ENCODE measurements at places on chromosomes 3 and 15.

DNA sequence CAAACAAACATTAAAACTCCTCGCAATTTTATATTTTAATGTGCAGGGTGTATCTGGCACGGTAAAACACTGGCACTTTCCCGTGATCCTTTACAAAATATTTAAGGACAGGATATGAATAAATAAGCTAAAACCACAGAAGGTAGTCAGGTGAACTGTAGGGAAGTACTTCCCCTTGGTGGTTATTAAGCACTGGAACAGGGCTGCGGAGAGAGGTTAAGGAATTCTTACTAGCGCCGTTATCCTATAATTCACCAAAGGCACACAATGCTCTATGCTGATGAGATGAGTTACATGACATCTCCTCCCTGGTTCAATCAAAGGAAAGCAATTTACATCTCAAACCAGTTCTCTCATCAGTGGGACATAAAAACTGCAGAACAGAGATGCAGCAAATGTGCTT is 289.8 kb downstream of the ZBTB20 start:
- DNase-seq = no peak

DNA sequence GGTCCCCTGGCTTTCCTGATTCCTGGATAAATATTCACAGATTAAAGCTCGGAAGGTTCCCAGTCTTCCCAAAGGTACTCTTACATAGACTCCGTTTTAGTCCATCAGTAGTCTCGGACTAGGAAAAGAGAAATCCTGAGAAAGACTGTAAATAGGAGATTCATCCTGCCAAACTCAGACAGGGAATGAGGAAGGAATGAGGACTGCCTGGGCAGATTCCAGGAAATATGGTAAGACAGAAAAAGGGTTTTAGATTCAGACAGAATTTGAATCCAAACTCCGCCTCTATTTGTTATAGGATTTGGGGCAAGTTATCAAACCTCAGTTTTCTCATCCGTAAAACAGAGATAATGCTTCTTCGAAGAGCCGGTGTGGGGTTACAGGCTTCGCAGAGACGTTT is 77.8 kb upstream of the VGLL4 start:
- DNase-seq = no peak

- DNase-seq = no peak
These were observed 33.0 kb downstream of the CCDC39 start for GRCh38 chr3:180646187-180646790.

- DNase-seq = no peak
These were observed 1082.2 kb downstream of the NAALADL2 start for GRCh38 chr3:175941352-175941751.

- no peak for DNase-seq
These were observed 49.2 kb downstream of the CYFIP1 start for GRCh38 chr15:22930782-22931484.

DNA sequence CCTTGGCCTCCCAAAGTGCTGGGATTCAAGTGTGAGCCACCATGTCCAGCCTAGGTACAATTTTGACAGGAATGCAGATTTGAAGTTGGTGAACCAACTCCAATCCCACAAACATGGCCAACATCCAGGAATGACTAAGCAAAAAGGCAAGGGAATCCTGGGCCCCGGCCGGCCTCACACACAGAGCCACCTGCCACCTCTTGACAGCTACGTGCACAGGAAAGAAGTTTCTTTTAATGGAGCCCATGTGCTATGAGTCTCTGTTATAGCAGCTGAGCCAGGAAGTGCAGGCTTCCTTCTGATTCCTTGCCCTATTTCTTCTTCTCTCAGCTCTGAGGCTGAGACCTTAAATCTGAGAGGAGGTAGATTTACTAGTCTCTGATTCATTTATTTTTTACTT is 8.8 kb downstream of the TMEM40 start:
- DNase-seq = peak; percentile 38

DNA sequence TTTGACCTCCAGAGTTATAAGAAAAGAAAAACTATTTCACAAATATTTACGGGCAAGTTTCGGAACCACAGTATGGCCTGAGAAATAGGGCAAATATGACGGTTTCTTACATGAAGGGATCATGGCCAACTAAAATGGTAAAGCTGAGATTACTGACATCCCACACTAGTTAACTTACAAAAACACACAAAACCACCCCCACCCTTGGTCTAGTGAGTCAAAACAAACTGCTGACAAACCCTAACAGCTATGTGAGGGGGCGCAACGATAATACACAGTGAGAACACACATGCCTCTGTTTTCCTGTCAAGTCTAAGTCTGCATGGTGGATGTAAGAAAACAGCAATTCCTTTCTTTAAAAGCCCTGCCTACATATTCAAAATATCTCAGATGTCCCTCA is 32.3 kb downstream of the CBLB start:
- DNase-seq = no peak

DNA sequence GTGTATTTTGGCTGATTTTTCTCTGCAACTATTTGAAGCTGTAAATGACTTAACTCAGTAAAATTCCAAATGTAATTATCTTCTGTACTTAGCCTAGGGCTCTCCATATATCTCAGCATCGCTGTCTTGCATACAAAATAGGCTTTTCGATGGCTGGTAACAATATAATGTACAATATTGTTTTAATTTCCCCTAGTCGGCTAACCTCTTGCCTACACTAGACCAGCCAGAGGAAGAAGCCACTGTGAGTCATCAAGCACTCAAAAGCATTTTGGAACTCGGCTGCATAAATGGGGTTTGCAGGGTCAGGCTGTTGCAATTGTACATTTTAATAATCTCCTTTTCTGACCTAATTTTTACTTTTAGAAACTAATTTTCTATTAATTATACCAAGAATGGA is 583.8 kb downstream of the FOXP1 start:
- no peak for DNase-seq

GRCh38 chr3:177776661-177777101 is 579.4 kb upstream of the TBL1XR1 start:
- DNase-seq = no peak

DNA sequence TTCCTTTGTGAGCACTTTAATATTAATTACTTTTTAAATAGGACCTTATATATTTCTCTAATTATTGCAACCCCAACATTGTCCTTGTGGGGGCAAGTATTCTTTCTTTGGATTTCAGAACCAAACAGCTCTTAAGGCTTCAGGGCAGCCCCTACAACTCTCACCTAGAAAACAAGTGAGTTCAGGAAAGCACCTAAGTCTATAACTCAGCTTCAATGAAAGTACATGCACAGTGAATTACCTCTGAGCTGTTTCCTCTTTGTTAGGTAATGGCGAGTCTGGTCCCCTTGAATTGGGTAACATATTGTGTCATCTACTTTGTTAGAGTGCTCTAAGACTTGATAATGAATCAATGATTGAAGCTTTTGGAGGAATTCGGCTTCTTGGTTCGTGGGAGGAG is 545.7 kb downstream of the NLGN1 start:
- DNase-seq = no peak

GRCh38 chr3:194689493-194689944 is 3.8 kb downstream of the FAM43A start:
- DNase-seq = no peak

DNA sequence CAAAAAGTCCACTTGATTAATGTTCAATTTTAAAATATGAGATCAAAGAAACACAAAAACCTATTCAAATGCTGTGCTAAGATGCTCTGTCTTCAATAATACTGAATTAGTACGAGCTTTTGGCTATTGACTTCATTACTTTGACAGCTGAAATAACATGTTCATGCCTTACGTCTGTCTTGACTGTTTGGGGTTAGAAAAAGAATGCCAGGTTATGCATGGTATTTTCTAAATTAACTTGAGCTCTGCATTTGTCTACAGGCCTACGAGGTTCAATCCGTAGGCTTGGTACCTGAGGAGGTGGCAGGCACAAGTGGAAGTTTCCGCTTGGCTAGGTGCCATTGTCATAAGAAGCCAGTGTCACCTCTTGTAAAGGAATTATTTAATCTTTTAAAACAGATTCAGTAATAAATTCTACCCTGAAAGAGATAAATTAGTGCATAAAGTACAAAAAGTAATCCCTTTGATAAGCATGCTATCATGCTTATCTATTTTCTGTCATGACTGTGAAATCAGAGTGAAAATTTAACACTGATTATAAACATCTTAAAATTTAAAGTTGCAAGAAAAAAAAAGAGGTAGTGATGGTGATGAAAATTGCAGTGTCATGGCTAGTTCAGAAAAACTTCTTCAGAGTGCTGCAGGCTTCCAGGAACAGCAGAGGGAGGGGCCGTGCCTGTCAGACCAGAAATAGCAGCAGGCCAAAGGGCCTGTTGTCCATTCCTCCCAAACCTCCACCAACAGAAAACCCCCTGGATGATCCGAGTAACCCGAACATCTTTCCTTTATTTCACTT is 115.7 kb downstream of the ARRDC4 start:
- no peak for DNase-seq

DNA sequence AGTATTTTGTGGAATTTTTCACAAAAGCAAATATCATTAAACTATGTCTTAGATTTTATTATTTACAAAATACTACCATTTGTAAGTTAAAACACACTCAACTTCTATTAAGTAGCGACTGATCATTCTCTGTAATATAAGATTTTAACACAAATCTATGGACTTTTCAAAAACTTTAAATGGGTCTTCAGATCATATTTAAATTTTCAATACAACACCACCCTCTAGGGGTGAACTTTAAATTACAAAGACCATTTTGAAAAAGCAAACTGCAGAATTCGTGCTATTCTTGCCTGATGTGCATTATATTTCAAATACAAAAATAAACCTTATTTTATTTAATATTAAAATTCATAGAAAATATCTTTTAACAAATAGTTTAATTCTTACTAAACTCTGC is 8.2 kb upstream of the VGLL4 start:
- peak; percentile 28 for DNase-seq

DNA sequence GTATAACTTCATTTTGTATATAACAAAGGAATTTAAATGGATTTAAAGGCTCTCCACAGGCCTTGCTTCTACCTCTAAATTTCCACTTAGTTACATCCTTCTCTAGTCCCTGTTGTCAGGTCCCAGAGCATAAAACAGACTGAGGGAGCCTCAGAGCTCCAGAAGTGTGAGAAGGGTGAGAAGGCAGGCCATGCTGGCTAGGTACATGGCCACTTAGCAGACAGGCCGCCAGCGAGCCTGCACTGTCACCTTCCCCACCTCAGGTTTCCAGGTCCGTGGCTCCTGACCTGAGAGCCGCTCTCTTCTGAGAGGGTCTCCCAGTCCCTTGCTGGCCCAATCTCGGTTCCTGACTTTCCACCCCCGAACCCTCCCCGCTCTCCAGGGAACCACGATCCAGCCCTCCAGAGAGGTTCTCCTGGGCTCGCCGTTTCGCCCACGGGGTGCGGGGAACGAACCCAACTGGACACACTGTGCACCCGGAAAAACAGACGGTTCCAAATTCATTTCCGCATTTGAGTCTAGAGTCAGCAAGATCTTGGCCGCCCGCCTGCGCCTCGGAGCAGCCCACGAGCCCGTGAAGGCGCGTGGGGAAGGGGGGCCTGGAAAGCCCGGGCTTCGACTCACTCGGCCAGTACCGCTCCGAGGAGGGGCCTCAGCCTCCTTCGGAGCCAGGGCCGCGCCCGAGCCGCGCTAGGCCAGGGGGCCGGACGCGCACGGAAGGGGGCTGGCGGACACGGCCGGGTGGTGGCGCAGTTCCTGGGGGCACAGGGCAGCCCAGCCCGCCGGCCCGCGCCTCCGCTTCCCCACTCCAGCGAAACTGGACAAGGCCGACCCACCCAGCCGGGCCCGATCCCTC is 16.7 kb upstream of the SOX2 start:
- no peak for DNase-seq

GRCh38 chr15:41603941-41604911 is 45.2 kb downstream of the TYRO3 start:
- DNase-seq = peak; percentile 79

- no peak for DNase-seq
These were observed 9.5 kb upstream of the MCF2L2 start for GRCh38 chr3:183437666-183438564.

DNA sequence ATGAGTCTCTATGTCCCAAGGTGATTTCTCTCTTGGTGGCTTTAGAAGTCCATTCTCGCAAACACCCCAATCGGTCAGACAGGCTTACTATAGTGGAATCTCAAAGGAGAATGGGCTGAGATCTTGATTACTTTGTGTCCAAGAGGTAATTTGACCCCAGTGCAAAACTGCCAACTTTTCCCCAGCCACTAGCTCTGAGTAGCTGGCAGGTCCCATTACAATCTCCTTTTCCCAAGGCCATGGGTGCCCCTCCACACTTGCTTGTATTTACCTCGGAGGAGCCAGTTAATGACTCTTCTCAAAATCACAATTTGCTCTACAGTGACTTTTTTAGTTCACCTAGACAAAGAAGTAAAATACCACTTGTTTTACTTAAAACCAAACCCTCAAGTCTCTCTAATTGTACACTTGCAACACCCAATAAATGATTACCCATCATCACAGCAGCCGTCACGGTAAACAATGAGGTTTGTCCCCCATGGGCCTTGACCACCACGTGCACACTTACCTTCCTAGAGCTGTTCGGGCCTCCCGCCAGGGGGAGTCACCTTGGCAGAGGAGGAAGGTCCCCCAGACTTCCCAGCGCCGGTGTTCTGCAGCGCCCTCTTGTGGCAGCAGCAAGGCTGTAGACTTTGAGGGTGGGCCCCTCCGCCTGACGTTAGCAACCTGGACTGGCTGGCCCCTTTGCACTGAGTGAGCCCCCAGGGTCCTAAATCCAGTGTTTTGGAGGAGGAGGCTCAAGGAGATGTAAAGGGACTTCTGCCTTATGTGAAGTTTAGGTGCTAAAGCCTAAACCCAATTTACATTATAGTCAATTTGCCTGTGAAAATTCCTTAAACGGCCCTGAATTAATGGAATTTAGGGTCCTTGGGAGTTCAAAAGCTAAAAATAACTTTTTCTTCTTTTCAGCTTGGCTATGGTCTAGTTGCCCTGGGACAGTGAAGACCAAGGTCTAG is 18.7 kb upstream of the HDAC11 start:
- peak; percentile 55 for DNase-seq

- no peak for DNase-seq
These were observed 14.8 kb downstream of the GPR87 start for GRCh38 chr3:151301787-151302186.

DNA sequence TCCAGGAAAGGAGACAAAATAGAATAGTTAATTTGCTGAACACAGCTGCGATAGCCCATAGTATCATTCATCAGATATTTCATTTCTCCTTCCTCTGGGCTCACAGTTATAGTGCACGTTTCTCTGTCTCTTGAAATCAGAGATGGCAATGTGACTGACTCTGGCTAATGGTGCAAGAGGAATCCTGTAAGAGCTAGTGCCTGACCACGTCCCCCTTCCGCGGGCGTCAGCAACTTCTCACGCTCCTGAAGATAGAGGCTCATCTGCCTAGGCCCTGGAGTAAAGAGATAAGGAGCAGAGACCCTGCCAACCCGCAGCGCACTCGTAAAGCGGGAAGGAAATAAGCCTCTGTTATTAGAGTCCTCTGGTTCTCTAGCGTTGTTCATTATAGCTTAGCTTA is 391.8 kb downstream of the VPS13C start:
- no peak for DNase-seq

GRCh38 chr3:194205675-194206133 is 69.8 kb downstream of the HES1 start:
- DNase-seq = no peak
